ENCODE measurements at places on chromosomes 1 and 21.

GRCh38 chr1:184945029-184945428, 29.3 kb downstream of the NIBAN1 start:
- DNase-seq, result no peak

- DNase-seq, result no peak
Observed at GRCh38 chr1:193676996-193677549, 490.7 kb upstream of the B3GALT2 start.

DNA sequence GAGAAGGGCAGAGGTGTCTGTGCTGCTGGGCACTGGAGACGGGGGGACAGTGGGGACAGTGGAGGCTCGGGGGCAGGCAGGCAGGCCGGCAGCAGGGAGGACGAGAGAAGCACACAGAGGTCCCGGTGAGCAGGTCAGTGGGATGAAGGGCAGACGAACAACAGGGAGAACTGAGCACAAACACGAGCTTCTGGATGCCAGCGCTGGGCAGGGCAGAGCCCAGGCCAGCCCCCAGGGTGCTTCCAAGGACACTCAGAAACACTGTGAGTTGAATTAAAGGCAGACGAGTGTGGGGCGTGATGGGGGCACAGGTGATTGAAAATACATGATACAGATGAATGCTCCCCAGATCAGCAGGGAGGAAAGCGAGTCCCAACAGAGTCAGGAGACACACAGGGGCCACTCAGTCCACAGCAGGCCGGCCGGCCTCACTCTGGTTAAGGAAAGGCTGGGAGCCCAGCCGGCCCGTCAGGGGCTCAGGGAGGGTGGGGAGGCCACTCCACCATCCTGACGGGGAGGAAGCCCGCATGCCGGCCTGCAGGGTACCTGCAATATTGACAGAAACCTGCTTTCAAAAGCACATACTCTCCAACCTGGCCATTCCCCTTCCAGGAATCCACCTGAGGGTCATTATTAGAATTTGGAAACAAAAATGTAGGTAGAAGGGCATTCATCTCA, 14.1 kb downstream of the SLC19A1 start:
- DNase-seq, result peak; percentile 34

DNA sequence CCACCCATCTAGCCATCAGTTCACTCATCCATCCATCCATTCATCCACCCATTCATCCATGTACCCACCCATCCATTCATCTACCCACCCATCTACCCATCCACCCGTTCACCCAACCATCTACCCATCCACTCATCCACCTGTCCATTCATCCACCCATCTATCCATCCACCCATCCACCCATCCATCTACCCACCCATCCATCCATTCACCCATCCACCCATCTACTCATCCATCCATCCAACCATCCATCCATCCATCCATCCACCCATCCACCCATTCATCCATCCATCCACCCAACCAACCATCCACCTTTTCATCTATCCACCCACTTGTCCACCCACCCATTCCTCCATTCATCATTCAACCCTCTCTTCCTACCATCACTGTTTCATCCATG, 80.3 kb downstream of the KIF14 start:
- no peak for DNase-seq

DNA sequence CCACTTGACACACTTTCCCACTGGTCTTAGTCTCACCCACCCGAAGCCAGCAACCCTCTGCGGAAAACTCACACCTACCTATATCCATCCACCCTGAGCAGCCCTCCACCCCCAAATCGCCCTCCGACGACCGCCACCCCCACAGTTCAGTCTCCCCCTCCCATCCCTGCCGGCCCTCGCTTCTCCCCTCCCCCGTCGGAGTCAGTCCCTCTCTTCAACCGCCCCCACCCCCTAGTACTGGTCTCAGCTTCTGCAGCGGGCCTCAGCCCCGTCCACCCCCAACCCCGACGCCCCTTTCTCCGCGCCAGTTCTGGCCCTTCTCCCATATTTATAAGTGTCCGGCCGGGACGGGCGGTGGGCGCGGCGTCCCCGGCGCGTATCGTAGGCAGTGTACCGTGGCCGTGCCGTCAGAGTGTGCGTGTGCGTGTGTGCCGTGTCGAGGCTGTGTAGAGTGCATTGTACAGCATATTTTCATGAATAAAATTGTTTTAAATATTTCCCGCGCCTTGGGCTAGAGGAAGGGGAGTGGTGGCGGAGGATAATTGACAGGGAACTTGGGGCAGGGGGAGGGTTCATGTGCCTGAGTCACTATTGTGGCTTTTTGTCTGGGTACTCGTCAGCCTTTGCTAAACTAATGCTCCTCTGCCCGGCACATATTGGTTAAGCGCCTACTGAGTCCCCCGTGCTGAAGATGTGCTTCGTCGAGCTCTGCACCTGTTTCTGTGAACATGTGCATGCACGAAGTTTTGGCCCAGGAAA, 22.0 kb downstream of the FOXO6 start:
- DNase-seq, result no peak

DNA sequence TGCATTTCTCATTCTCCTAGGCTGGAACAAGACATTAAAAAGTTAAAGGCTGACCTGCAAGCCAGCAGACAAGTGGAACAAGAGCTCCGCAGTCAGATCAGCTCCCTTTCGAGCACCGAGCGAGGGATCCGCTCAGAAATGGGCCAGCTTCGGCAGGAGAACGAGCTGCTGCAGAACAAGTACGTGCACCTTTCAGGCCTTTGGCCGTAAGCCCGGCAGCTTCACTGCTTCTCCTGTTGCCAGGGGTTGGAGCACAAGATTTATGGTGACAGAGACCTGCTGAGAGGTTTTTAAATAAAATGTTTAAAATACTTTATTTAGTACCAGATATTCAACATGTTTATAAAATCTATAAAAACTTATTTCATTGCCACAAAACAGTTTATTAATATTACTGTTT, 53.4 kb downstream of the MACO1 start:
- DNase-seq, result no peak

DNA sequence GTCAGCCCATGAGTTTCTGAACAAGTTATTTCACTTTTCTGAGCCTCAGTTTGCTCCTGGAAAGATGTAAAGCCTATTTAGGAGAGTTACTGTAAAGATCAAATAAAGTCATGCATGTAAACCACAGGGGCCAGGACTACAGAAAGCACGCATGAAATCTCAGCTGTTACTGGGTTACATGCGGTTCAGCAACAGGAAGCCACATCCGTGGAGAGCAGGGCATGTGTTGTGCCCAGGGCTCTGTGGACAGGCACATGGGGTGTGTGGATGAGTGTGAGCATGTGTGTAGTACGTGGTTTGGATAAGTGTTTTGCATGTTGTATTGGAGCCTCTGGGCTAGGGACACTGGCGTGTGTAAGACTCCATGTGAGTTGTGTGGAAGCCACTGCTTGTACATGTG, 2.2 kb upstream of the EPHA2 start:
- no peak for DNase-seq

GRCh38 chr1:178115260-178115659, 21.4 kb downstream of the RASAL2 start:
- no peak for DNase-seq

DNA sequence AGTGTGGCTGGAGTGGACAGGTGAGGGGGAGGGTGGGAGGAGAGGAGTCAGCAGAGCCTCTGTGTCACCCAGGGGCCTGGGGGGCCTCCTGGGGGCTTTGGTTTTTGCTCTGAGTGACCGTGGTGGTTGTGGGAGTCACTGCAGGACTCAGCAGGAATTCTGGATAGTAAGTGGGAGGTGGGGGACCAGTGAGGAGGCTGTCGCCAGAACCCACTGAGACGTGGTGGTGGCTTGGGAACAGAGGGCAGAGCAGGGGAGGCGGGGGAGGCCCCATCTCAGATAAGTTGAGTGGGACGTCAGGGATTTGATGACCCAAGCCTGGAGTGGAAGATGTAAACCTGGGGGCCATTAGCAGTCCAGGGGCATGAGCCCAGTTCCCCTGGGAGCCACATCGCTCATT, 123.2 kb upstream of the WNT4 start:
- no peak for DNase-seq

GRCh38 chr1:177979272-177979671, 9.4 kb upstream of the SEC16B start:
- DNase-seq, result no peak

DNA sequence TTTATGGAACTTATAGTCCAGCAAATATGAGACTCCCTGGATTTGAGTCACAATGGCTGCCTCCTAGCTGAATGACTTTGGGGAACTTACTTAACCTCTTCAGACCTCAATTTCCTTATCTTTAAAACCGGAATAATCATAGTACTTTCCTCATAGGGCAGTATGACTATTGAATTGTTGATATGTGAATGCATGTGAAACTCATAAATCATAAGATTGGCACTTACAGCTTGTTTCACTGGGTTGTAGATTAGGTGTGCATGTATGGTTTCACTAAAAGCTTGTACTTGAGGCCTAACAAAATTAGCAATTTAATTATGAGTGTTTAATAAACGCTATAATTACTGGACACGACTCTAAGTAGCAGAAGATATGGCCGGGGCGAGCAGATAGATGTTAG, 72.5 kb downstream of the ST6GALNAC5 start:
- no peak for DNase-seq

Measured in right forelimb (tissue), 1 donor.